GM23338 (cell line): ENCODE measurements at places on chromosomes 3 and 15. TPM values are rescaled to one million over a fixed set of nuclear protein-coding genes. Genes with fewer than 3 reads are reported as not detected.
A peak's percentile ranks its signal among the peaks of the same experiment; 100 is the strongest.

Gene ANKRD34C
- total RNA-seq = not detected in 2 replicates

Gene GRK7
- total RNA-seq = not detected in 2 replicates

DNA sequence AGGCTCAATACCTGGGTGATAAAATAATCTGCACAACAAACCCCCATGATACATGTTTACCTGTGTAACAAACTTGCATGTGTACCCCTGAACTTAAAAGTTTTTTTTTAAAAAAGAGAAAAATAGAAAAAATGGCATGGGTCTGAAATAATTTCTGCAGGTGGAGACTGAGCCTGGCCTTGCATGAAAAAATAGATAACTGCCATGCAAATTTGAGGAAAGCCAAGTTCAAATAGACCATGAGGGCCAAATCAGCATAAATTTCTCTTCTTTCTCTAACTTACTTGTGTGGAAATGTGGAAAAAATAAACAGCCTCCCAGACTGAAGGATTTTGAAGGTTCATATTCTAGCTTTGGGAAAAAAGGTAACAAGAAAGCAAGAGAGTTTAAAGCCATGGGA lies 744 bp upstream of the ACKR4 start:
- H3K36me3 ChIP-seq = no peaks in the 10 kb centered on the region
- no peak overlapping the region for H3K27ac ChIP-seq
- DNase-seq = no peak
- H3K27me3 ChIP-seq = no peaks in the 10 kb centered on the region
- no peak overlapping the region for H3K4me3 ChIP-seq

- H3K4me3 ChIP-seq = no peak overlapping the region
- peak; percentile 14 for DNase-seq
- H3K4me1 ChIP-seq = no peaks in the 10 kb centered on the region
- no peak overlapping the region for H3K27ac ChIP-seq
- no peaks in the 10 kb centered on the region for H3K36me3 ChIP-seq
These were observed 15.4 kb upstream of the FGD5 start for GRCh38 chr3:14803101-14803980.
